Activated CD8-positive, alpha-beta memory T cell treated with anti-CD3 and anti-CD28 coated beads, Interleukin-2, amount 10 ng/mL, durations not matched to agents 7 days and 5 days (primary cell): ENCODE measurements at places on chromosomes 7 and 10. TPM values are rescaled to one million over a fixed set of nuclear protein-coding genes. Genes with fewer than 3 reads are reported as not detected.

Gene CHST3
- total RNA-seq: not detected

GRCh38 chr7:40921589-40922315 lies 781.1 kb downstream of the INHBA start:
- H3K4me3 ChIP-seq: no peak overlapping the region
- no peaks in the 10 kb centered on the region for H3K4me1 ChIP-seq
- H3K27me3 ChIP-seq: no peaks in the 10 kb centered on the region
- no peak for DNase-seq
- no peaks in the 10 kb centered on the region for H3K36me3 ChIP-seq
- H3K27ac ChIP-seq: no peak overlapping the region

Gene MBL2
- total RNA-seq: not detected

GRCh38 chr7:84181628-84182027 lies 13.0 kb downstream of the SEMA3A start:
- DNase-seq: no peak
- no peak overlapping the region for H3K4me3 ChIP-seq
- no peak overlapping the region for H3K27ac ChIP-seq
- H3K27me3 ChIP-seq: no peaks in the 10 kb centered on the region

DNA sequence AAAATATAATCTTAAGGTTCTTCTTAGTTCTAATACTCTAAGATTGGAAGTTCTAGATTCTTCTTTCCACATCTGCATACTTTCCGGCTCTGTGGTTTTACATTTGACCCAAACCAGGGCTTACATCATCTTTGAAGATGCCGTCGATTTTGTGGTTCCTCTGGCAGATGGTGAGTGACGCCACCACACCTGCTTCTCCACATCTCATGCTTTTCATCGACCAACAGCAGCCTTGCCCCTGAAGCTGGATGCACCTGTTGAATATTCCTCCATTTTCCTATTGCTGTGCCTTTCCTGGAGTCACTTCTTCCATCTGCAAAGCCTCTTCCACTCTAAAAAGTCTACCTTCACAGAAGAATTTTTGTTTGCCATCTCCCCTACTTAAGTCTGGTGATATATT lies 121.3 kb downstream of the PRKCQ start:
- DNase-seq: no peak
- H3K27me3 ChIP-seq: no peaks in the 10 kb centered on the region
- H3K36me3 ChIP-seq: peaks cover 92% of the 10 kb centered on the region
- H3K27ac ChIP-seq: peak overlapping the region; percentile 41

- H3K27me3 ChIP-seq: no peaks in the 10 kb centered on the region
- peaks cover 18% of the 10 kb centered on the region for H3K4me1 ChIP-seq
- H3K27ac ChIP-seq: no peak overlapping the region
- DNase-seq: peak; percentile 66
- H3K36me3 ChIP-seq: peaks cover 21% of the 10 kb centered on the region
These were observed 35.5 kb upstream of the DGKI start for GRCh38 chr7:137882261-137882668.
